ENCODE measurements at places on chromosomes 4 and X. TPM values are rescaled to one million over a fixed set of nuclear protein-coding genes. Genes with fewer than 3 reads are reported as not detected.

- no peak for DNase-seq
- peaks cover 7% of the 10 kb centered on the region for H3K4me1 ChIP-seq
- no peaks in the 10 kb centered on the region for H3K27me3 ChIP-seq
- H3K4me3 ChIP-seq = no peak overlapping the region
- no peak overlapping the region for H3K27ac ChIP-seq
- no peaks in the 10 kb centered on the region for H3K36me3 ChIP-seq
These were observed 158.4 kb upstream of the SLC7A11 start for GRCh38 chr4:138400543-138400942.

- H3K27ac ChIP-seq = no peak overlapping the region
- H3K4me3 ChIP-seq = no peak overlapping the region
- 0 out of 2 replicates have a peak, but pooled peaks cover 2% of the 10 kb centered on the region for H3K27me3 ChIP-seq
- no peaks in the 10 kb centered on the region for H3K4me1 ChIP-seq
- DNase-seq = no peak
- no peaks in the 10 kb centered on the region for H3K36me3 ChIP-seq
These were observed 137.4 kb downstream of the BMP15 start for GRCh38 chrX:51047950-51048349.

- no peaks in the 10 kb centered on the region for H3K36me3 ChIP-seq
- peaks cover 22% of the 10 kb centered on the region for H3K27me3 ChIP-seq
- no peak overlapping the region for H3K27ac ChIP-seq
These were observed 60.9 kb downstream of the LEF1 start for GRCh38 chr4:108107729-108108382.

DNA sequence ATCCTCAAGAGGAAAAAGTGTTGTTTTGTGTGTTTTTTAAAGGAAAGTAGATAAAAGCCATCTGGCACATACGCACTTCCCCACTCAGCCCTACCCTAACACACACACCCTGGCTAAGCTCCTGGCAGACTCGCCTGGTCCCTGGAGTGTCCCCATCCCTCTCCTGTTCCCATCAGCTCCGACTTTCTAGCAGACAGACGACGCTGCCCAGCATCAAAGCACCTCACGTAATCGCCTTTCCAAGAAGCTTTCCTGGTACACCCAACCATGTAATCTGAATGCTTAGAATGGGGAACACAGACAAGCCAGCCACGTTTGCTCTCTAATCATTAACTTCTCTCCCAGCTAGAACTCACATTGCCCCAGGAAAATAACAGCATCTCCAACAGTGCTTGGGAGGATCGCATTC, 116.2 kb downstream of the AFAP1 start:
- no peak for DNase-seq
- H3K4me3 ChIP-seq = no peak overlapping the region
- H3K27ac ChIP-seq = no peak overlapping the region

GRCh38 chrX:129768586-129769466, 10.9 kb upstream of the SASH3 start:
- no peaks in the 10 kb centered on the region for H3K27me3 ChIP-seq
- H3K4me3 ChIP-seq = no peak overlapping the region
- no peak overlapping the region for H3K27ac ChIP-seq
- no peak for DNase-seq

DNA sequence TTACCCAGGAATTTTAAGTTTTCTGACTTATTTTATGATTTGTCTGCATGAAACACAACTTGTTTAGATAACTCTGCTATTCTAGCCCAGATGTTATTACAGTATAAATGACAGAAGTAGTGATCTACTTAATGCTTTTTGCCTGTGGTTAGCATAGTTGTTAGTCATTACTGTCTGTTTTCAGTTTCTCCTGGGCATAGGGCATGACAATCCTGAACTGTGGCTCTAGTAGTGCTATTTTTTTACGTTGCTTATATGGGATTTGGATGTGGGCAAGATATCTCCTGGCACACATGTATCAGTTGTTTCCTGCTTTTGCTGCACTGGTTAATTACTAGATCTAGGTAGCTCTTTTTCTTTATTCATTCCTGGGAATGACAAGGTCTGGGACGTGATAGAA, 1005.8 kb downstream of the PCDH18 start:
- no peaks in the 10 kb centered on the region for H3K27me3 ChIP-seq
- no peaks in the 10 kb centered on the region for H3K4me1 ChIP-seq

DNA sequence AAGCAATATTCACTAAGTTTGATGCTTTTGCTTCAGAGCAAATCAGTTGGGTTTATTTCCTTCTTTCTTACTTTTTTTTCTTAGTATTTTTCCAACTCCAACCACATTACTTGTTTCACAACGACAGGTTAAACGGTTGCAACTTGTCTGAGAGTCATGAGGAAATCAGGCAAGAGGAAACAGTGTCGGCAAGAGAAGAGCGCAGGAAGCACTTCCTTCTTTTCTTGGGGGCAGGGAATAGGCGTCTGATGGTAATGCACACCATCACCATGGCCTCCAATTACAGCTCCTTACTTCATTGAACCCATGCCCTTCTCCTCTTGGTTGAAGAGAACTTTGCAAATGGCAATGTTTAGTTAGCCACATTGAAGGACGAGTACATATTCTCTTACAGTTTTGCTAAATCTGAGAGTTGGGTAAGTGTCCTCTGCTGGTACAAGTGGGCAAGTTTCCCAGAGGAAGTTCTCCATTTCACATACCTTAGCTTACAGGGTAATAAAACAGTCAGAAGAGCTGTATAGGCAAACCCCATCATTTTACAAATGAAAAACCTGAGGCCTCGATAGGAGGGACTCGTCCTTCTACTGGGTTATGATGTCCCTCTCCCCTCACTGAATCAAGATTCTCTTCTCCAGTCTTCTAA, 8.3 kb upstream of the CXCL8 start:
- no peaks in the 10 kb centered on the region for H3K27me3 ChIP-seq
- no peak overlapping the region for H3K4me3 ChIP-seq
- H3K4me1 ChIP-seq = no peaks in the 10 kb centered on the region
- no peaks in the 10 kb centered on the region for H3K36me3 ChIP-seq
- DNase-seq = no peak

COX7B2 gene
- total RNA-seq = not detected

GPR143 gene
- total RNA-seq = 1.8 TPM

ZDHHC15 gene
- total RNA-seq = not detected

- H3K4me1 ChIP-seq = peaks cover 35% of the 10 kb centered on the region
- no peak for DNase-seq
- no peak overlapping the region for H3K4me3 ChIP-seq
- H3K27ac ChIP-seq = no peak overlapping the region
These were observed 37.2 kb upstream of the GPR78 start for GRCh38 chr4:8542776-8543525.

- no peak overlapping the region for H3K27ac ChIP-seq
- H3K36me3 ChIP-seq = no peaks in the 10 kb centered on the region
- no peaks in the 10 kb centered on the region for H3K27me3 ChIP-seq
- no peak overlapping the region for H3K4me3 ChIP-seq
- peaks cover 29% of the 10 kb centered on the region for H3K4me1 ChIP-seq
These were observed 3.6 kb upstream of the EIF4E start for GRCh38 chr4:98932539-98932938.

DNA sequence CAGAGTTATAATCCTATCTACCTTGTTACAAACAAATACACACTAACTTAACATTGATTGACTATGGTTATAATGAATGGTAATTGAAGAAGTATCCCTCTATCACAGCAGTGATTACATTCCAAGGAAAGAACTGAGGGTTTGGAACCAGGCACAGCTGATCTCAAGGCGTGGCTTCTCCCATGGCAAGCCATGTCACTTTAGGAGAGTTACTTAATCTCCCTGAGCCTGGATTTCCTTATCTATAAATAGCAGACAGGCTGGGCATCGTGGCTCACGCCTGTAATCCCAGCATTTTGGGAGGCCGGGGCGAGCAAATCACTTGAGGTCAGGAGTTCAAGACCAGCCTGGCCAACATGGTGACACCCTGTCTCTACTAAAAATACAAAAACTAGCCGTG, 25.6 kb downstream of the SORBS2 start:
- no peaks in the 10 kb centered on the region for H3K36me3 ChIP-seq
- H3K4me1 ChIP-seq = no peaks in the 10 kb centered on the region
- no peak for DNase-seq
- no peak overlapping the region for H3K27ac ChIP-seq
- H3K27me3 ChIP-seq = no peaks in the 10 kb centered on the region

DNA sequence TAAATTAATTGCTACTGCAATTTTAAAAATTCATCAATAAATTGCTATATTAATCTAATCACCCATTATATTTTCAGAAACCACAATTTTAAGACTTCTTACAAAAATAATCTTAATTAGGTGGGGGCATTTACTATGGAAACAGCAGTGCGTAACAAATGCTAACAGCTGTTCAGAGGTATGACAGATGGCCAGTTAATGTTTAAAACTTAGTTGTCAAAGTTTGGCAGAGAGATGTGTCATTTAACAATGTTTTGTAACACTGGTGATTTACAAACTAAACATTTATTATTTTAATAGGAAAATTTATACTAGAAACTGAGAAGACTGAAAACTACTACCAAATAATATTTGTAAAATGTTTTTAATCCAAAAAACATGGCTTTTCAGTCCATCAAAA, 85.2 kb upstream of the GPR34 start:
- no peak overlapping the region for H3K27ac ChIP-seq
- DNase-seq = no peak
- H3K4me3 ChIP-seq = no peak overlapping the region
- H3K36me3 ChIP-seq = no peaks in the 10 kb centered on the region
- H3K27me3 ChIP-seq = no peaks in the 10 kb centered on the region
- H3K4me1 ChIP-seq = no peaks in the 10 kb centered on the region

SYP gene
- 1.2 TPM for total RNA-seq

TMPRSS11F gene
- not detected for total RNA-seq

RAB40A gene
- total RNA-seq = not detected

DNA sequence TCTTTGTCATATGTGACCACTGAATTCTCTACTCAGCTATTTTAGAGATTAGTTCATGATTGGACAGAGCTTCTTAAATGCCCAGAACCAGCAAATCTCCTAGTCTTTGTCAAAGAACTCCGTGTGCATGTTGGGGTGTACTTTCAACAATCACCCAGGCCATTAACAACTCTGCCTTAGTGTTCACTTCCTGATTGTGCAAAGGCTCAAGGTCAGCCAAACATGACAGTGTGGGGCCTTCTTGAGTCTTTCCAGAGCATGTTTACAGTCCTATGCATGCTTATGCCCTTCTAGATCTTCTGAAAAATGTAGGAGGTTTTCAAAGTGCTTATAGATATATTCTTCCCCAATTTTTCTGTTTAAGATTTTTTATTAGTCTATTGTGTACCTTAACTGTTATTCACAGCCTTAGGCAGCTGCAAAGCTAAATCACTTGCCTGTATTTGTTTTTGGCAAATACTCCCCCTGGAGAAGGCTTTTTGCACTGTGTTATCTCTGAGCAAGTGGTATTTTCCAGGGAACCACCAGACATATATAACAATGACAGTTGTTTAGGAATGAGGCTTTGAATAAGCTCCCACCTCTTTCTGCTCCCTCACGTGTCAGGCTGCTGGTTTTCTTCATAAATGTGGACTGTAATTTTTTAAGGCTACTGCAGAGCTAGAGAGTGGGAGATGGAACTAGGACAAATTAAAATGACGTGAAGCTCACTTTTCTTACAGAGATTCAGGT, 24.0 kb upstream of the DRP2 start:
- H3K27ac ChIP-seq = no peak overlapping the region
- no peak overlapping the region for H3K4me3 ChIP-seq
- DNase-seq = no peak
- H3K36me3 ChIP-seq = no peaks in the 10 kb centered on the region
- no peaks in the 10 kb centered on the region for H3K4me1 ChIP-seq

CFI gene
- total RNA-seq = 0.84 TPM

DNA sequence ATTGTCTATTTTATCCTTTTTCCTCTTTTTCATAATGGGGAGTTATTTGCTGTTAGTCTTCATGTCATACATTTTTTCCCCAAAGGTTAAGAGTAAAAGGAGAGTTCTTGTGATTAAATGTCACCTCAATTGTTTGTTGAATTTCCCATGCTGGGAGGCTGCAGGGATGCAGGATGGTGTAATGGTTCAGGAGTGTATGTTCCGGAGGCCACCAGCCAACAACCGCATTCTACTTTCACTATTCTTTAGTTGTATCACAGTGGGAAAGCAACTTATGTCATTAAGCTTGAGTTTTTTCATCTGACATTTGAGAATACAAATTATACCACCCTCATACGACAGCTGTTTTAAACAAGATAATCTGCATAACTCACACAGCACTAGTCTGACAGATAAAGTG, 15.4 kb downstream of the AFP start:
- no peaks in the 10 kb centered on the region for H3K4me1 ChIP-seq
- H3K36me3 ChIP-seq = no peaks in the 10 kb centered on the region
- no peak overlapping the region for H3K27ac ChIP-seq
- DNase-seq = no peak
- no peaks in the 10 kb centered on the region for H3K27me3 ChIP-seq

RTL3 gene
- total RNA-seq = not detected

GRCh38 chr4:73735231-73735630, 5.1 kb upstream of the CXCL8 start:
- H3K27me3 ChIP-seq = no peaks in the 10 kb centered on the region
- H3K4me3 ChIP-seq = no peak overlapping the region
- DNase-seq = no peak
- H3K27ac ChIP-seq = no peak overlapping the region

CLDN22 gene
- total RNA-seq = not detected

DNA sequence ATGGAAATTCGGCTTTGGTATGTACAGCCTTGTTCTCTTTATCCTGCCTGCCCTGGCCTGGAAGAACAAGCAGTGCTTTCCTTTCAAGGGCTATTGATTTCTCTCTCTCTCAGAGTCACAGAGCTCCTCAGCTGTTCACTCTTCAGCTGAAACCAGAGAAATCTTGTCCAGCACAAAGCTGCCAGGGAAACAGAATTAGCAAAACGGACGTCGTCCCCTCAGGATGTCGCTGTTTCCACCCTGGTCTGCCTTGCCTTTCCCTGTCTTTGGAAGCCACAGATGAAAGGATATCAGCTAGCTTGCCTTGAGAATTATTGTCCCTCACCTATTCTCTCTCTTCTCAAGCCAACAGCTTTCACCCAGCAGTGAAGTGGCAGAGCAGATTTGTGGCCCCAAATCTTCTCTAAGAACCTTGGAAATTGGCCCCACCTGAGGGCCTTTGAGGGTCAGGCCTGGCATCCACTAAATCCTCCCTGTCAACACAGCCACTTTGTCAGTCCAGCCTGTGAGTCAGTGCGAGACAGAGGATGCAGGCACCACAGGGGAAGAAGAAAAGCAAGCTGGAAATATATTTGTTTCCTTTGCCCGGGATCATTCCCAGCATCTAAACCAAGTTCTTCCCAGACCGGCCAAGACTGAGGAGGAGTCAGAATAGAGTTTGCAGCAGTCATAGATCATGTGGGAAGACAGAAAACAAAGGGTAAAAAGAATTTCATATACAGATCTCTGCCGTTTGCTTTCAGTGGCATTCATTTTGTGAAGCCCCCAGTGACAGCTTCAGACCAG, 63.8 kb upstream of the MTM1 start:
- H3K36me3 ChIP-seq = no peaks in the 10 kb centered on the region
- H3K4me1 ChIP-seq = peaks cover 9% of the 10 kb centered on the region
- H3K4me3 ChIP-seq = no peak overlapping the region
- H3K27ac ChIP-seq = no peak overlapping the region

GRCh38 chr4:105137121-105137875, 9.4 kb upstream of the TET2 start:
- H3K36me3 ChIP-seq = no peaks in the 10 kb centered on the region
- no peaks in the 10 kb centered on the region for H3K27me3 ChIP-seq
- DNase-seq = no peak
- no peaks in the 10 kb centered on the region for H3K4me1 ChIP-seq

Measured in HCT116 (cell line).